ENCODE measurements at places on chromosomes 3 and 15.

GRCh38 chr3:141266797-141267555 is 35.4 kb downstream of the PXYLP1 start:
- no peak for DNase-seq

DNA sequence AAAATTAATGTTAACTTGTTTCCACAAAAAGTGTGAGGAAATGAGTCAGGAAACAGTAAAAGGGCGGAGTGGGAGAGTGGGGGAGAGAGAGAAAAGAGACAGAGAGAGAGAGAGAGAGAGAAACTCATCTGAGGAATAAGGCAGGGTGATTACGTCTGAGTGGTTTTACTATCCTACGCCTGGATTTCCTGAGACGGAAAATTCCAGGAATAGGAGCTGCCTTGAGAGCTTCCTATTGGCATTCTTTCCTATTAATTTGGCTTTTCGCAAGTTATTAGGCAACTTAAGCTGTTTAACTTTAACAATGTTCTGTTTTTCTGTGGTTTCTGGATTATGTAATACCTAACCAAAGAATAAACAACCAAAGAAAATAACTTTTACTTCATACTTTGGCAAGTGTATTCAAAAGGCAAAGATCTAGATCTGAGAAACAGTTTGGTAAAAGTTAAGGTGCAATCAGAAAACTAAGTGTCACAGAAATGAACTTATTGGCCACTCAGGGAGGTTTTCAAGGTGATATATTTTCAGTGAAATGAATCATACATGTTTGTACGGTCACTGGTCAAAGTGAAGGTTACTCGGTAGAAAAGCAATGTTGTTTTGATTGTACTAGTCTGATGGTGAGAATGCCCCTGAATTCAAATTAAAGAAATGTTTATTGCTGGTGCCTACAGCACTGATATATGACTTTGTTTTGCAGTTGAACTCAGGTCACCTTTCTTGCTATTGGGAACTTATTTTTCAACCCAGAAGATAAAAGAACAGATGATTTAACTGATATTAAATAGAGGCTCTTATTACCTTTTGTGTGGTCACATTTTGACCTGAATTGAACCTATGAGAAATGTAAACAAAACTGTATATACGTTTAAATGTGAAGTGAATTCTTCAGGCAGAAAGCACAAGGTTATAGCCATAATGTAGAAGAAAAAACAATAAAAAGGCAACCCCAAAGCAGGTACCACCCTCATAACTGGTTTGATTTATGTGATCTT is 39.9 kb upstream of the TNFSF10 start:
- DNase-seq, result no peak

- DNase-seq, result no peak
Measured at GRCh38 chr3:134311265-134311664, 60.6 kb upstream of the RYK start.

- no peak for DNase-seq
Measured at GRCh38 chr15:61080221-61081026, 148.7 kb downstream of the RORA start.

DNA sequence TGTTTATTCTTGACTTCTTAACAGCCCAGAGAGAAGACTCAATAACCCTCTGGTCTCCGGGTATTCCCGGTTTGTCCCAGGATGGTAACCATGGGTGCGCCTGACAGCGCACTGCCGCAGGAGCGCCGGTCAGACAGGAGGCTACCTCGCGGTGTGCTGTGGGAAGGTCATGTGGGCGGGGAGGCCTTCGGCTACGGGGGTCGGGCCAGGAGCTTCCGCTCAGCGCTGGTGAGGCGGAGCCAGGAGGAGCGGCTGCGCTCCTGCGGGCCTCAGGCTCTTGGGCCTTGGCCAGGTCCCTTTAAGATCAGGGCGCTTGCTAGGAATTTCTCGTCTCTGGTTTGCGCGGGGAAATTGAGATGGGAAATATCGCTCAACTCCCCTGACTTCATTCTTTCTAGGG is 182.3 kb upstream of the NDN start:
- no peak for DNase-seq

GRCh38 chr3:16069149-16069922 is 105.1 kb upstream of the GALNT15 start:
- no peak for DNase-seq

DNA sequence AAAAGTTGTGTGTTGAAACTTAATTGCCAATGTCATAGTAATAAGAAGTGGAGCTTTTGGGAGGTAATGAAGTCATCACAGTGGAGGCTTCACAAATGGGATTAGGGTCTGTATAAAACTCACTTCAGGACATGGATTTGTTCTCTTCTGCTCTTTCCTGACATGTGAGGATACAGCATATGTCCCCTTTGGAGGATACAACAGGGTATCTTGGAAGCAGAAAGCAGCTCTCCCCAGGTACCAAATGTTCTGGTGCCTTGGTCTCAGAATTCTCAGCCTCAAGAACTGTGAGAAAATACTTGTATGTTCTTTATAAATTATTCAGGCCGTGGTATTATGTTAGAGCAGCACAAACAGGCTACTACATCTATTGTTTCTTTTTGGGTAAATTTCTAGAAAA is 210.9 kb downstream of the DIPK2A start:
- DNase-seq, result no peak

DNA sequence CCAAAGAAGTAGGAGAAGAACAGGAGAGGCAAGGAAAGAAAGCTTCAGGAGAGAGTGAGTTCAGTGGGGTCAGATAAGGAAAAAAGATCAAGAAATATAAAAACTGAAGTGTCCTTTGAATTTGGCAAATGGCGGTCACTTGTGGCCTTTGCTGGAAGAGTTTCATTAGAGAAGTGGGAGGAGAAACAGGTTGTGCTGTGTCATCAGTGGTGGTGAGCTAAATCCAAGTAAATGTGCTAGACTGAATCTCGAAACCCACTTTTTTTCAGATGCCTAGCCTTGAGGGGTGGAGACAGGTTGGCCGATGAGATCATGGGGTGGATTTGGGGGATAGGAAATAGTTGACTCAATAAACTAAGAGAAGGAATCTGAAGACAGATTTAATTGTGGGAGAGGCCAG is 43.7 kb downstream of the CHRD start:
- no peak for DNase-seq

- DNase-seq, result no peak
Measured at GRCh38 chr3:188941103-188941502, 230.7 kb upstream of the TPRG1 start.

GRCh38 chr3:46950650-46951241 is 25.8 kb downstream of the CCDC12 start:
- DNase-seq, result no peak

DNA sequence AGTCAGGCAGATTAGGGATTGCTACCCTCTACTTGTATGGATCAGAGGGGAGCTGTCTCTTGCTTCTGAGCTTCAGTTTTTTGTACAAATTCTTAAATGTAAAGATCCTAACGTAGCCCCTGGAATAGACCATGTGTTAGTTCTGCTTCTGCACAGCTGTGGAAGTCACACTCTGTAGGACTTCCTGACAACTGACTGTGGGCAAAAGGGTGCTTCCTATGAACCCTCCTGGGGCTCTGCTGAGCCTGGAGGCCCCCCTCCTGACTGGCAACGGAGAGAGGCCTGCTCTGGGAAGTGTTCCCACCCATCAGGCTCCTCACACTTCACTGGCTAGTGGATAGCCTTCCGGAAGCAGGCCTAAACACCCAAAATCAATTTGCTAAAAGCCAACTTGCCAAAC is 131.0 kb downstream of the RPLP1 start:
- no peak for DNase-seq

DNA sequence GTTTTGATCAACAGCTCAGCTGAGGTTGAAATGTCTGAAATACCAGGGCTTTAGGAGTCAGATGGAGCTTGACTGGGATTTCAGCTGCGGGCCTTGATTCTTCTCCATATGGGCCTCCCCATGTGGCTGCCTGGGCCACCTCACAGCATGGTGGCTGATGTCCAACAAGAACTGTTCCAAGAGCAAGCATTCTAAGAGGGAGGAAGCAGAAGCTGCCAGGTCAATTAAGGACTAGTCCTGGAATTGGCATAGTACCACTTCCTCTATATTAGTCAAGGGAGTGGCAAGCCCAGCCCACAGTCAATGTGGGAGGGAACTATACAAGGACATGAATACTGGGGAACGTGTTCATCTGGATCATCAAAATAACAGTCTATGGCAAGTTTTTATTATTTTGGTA is 181.7 kb upstream of the ANKRD28 start:
- no peak for DNase-seq

- no peak for DNase-seq
Measured at GRCh38 chr3:44969828-44970179, 6.2 kb downstream of the ZDHHC3 start.

DNA sequence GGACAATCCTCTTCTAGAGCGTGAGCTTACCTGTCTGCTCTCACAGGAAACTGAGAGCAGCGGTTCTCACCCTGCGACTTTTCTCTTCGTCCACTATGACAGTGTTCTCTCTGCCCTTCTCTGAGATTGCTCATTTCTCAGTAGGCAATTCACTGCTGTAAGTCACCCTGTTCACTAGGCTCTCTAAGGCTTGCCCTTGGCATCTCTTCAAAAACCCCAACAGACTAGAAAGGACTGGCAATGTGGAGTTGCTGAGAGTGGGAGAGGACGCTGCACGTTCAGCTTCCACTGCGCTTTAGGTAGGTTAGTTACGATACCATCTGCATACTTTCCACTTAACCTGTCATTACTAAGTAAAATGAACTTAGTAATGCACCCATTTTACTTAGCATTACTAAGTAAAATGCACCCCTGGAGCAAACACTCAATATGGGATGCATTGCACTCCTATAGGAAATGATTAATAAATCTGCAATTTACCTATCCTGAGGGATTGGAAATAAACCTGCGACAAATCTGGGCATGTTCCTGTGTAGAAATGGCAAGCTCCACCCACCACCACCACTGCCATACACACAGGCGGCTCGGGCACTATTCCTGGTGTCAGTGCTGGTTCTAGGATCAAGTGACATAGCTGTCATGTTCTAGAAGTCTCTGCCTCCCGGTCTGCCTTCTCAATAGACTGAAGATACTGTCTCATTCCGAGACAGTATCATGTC is 21.4 kb downstream of the XPC start:
- DNase-seq, result no peak

- DNase-seq, result no peak
Measured at GRCh38 chr3:98223907-98224672, 40.0 kb upstream of the OR5H6 start.

- DNase-seq, result no peak
Measured at GRCh38 chr15:87604857-87605446, 651.6 kb downstream of the NTRK3 start.

GRCh38 chr3:149506540-149506939 is 32.0 kb downstream of the TM4SF4 start:
- no peak for DNase-seq

Data from stimulated activated CD8-positive, alpha-beta memory T cell treated with anti-CD3 and anti-CD28 coated beads, Interleukin-12 subunit alpha, Interleukin-12 subunit beta, amount 100 ng/mL, for 4 hours (primary cell).